Heart left ventricle (tissue), 16 donors: ENCODE measurements at places on chromosomes 3 and 15.

DNA sequence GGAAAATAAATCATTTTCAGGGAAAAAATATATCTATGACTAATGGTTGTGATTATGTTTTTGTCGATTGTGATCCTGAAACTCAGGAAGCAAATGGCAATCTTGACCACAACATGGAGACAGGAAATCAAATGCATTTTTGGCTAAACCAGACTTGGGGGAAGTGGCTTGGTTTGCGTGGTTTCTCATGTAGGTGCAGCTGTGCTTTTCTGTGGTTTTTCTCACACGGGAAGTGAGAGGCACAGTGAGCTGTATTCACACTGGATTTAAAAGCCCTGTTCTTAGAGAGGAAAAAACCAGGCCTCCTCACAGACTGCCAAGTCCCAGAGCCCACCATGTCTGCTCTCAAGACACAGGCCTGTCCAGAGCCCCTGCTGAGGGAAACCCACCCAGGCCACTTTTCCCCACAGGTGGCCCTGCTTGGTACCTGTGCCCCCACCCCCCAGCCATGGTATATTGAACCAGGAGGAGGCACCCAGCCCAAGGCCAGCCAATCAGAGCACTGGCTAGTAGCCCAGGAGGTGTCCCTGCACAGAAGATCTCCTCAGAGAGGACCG lies 46.1 kb downstream of the BTD start:
- no peaks in the 10 kb centered on the region for H3K36me3 ChIP-seq
- no peaks in the 10 kb centered on the region for H3K27me3 ChIP-seq
- peak overlapping the region; percentile 83 for H3K27ac ChIP-seq
- no peak overlapping the region for H3K4me3 ChIP-seq
- no peak for DNase-seq

- H3K27me3 ChIP-seq: no peaks in the 10 kb centered on the region
- H3K36me3 ChIP-seq: no peaks in the 10 kb centered on the region
- H3K27ac ChIP-seq: no peak overlapping the region
- DNase-seq: no peak
These were observed 98.4 kb upstream of the MYZAP start for GRCh38 chr15:57493351-57493750.

GRCh38 chr3:95272781-95273180 lies 1209.9 kb downstream of the NSUN3 start:
- no peak overlapping the region for H3K4me3 ChIP-seq
- no peaks in the 10 kb centered on the region for H3K4me1 ChIP-seq
- no peaks in the 10 kb centered on the region for H3K27me3 ChIP-seq
- no peak overlapping the region for H3K27ac ChIP-seq

DNA sequence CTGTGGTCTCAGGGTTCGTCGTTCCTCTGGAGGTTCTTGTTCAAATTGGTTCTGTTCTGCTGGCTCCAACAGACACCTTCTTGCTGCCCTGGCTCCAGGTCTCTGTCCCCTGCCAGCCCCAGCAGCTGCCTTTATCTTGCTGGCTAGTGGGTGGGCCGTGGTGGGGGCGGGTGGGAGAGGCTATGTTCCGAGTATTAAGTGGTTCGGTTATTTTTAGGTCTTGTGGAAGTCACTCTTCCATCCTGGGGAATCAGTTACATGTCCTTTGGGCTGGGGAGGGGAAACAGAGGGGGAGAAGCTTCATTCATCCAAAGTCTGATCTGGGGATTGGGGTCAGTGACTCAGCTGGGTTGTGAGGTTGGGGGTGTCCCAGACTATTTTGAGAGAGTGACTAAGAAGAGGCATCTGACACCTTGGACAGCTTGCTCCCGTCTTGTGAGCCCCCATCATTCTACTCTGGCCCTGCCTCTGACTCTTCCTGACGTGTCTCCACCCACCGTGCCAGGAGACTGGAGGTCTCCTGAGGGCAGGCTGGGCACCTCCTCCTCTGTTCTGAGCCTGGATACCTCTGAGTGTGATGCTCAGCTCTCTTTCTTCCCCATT lies at the start of gene XIRP1:
Gene XIRP1 (minus strand): TSS at position 106 of the 603 bp plus-strand sequence. CDS start 3,150 bp downstream, outside the sequence.
- H3K27me3 ChIP-seq: no peaks in the 10 kb centered on the region
- H3K4me1 ChIP-seq: no peaks in the 10 kb centered on the region
- DNase-seq: no peak
- H3K4me3 ChIP-seq: peak within 1 kb of the TSS; percentile 55
- peak within 1 kb of the TSS; percentile 99 for H3K27ac ChIP-seq

DNA sequence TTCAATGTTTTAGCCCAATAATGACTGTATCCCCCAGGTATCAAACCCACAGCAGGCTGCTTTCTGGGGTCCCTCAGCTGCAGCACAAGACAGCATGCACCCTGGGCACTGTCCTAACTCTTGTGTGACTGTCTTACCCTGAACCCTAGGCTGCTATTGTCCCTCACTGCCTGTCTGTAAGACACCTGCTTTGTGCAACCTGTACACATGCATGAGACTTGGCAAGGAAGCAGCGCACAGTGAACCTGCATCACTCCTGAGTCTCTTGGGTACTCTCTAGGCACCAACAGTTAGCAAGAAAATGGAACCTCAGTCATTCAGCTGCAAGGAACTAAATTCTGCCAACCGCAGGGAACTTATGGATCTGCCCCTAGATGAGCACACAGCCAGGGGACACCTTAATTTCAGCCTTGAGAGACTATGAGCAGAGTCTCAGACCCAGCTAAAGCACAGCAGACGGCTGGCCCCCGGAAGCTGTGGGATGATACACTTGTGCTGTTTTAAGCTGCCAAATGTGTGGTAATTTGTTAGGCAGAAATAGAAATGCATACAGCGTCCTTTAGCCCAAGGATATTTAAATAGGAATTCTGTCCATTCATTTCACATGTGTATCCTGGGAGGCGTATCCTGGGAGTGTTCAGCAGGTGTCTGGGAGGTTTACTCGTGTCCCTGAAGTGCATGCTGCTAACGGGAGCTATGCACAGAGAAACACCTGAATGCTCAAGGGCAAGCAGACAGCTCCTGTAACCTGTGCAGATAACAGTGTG lies 223.8 kb downstream of the KLF13 start:
- H3K27ac ChIP-seq: no peak overlapping the region
- no peak for DNase-seq
- H3K4me1 ChIP-seq: peaks cover 2% of the 10 kb centered on the region
- no peaks in the 10 kb centered on the region for H3K27me3 ChIP-seq
- no peaks in the 10 kb centered on the region for H3K36me3 ChIP-seq
- no peak overlapping the region for H3K4me3 ChIP-seq

DNA sequence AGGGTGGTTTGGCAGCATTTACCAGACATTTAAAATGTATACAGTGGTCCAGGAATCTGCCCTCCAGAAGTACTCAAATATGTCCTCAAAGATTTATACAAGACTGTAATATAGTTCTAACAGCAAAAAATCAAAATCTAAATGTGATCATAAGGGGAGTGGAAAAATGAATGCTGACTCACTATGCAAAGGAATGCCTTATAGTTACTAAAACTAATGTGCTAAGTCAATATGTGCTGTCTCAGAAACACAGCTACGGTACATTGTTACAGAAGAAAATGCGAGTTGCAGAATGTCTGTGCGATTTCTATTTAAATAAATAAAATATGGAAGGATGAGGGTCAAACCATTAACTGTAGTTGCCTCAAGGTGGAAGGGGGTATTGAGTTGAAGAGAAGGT lies 230.1 kb upstream of the UBE2E1 start:
- no peak overlapping the region for H3K27ac ChIP-seq
- no peak overlapping the region for H3K4me3 ChIP-seq
- no peaks in the 10 kb centered on the region for H3K4me1 ChIP-seq
- no peaks in the 10 kb centered on the region for H3K27me3 ChIP-seq
- DNase-seq: no peak

DNA sequence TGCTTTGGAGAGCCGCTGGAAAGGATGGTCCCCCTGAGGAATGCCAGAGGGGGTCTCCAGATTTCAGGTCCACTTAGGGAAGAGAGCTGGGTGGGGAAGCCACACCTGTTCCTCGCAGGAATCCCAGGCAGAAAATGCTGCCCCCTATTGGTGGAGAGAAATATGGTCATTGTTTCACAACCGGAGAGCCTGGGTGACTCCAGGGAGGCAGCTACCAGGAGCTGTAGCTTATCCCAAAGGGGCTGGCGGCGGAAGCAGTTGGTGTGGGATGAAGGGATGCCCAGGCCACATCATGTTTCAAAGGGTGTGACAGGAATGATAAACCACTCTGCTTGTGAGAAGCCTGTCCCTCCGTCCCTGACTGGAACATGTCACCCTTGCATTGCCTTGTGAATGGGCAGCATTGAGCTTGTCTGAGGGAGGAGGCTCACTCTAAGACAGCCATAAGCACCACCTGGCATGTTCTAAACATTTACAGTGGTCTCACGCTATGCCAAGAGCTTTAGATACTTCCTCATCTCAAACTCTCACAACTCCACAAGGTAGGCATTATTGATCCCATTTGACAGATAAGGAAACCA lies 34.5 kb downstream of the POMGNT2 start:
- H3K36me3 ChIP-seq: no peaks in the 10 kb centered on the region
- no peak overlapping the region for H3K4me3 ChIP-seq
- DNase-seq: no peak
- H3K27ac ChIP-seq: no peak overlapping the region

DNA sequence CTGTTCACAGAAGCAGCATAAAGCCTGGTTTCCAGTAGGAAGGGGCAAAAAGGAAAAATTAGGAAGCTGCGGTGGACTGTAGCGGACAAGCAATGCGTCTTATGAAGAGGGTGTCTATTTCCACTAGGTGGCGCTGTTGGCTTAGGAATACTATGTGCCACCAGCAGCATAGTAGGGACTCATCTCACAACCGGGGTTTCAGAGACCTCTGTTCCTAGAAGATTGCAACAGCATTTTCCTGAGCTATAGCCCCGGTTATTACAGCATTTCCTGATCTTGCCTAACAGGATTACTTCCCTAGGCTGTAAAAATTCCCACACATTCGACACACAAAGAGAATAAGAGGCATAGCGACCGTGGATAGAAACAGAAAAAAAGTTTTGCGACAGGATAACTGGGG lies 683.0 kb downstream of the TBL1XR1 start:
- H3K27me3 ChIP-seq: no peaks in the 10 kb centered on the region
- no peaks in the 10 kb centered on the region for H3K36me3 ChIP-seq
- DNase-seq: no peak
- no peak overlapping the region for H3K4me3 ChIP-seq

DNA sequence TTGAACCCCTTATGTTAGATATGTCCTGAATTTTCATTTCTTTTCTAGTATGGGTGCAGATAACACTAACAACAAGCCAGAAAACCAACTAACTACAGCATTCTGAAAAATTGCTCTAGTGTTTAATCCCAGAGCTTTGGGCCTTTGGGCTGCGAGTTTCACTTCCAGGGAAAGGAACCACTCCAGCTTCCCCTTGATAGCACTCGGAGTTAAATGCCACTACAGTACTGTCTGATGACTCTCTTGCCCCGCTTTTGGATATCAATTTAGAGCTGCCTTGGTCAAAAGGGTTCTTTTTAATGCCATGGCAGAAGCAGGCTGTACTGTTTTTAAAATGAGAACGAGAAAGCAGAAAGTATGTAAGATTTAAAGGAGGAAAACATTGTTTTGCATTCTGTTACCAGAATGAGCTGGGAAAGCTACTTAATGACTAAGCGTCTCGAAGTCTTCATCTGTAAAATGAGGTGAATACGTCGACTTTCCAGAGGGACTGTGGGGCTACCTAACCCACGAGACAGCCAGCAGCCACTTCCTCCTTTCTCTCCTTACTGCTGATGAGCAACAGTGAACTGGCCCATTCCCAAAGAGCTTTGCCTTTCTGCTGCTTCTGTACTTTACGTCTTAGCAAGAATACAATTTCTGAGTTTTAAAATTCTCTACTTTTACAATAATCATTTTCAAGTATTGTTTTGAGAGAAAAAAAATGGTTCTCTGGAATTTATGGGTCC lies 299.3 kb upstream of the LYSMD4 start:
- no peaks in the 10 kb centered on the region for H3K36me3 ChIP-seq
- peaks cover 19% of the 10 kb centered on the region for H3K4me1 ChIP-seq
- no peaks in the 10 kb centered on the region for H3K27me3 ChIP-seq
- DNase-seq: no peak

- H3K4me1 ChIP-seq: no peaks in the 10 kb centered on the region
- no peaks in the 10 kb centered on the region for H3K36me3 ChIP-seq
- H3K27ac ChIP-seq: no peak overlapping the region
These were observed 601.6 kb downstream of the UNC13C start for GRCh38 chr15:54579855-54580254.
